ENCODE measurements at places on chromosomes 7 and 10.
A peak's percentile ranks its signal among the peaks of the same experiment; 100 is the strongest.

DNA sequence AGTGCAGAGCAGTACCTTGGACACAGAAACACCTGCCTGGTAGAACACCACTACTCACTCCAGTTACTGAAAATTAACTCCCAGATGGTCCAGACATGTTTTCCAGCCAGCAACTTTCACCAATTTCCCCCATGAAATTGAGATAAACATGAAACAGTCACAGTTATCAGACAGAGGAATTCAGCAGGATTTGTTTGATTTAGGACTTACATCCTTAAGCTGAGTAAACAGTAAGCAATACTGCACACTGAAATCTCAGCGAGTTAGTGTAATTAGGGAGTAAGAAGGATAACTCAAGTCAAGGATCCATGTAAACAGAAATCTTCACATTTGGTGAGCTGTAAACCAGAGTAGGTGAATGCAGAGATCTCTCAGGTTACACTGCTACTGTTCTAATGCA lies 353.5 kb downstream of the ELMO1 start:
- DNase-seq = no peak

- DNase-seq = no peak
These were observed 6.4 kb upstream of the SOSTDC1 start for GRCh38 chr7:16471933-16472332.

DNA sequence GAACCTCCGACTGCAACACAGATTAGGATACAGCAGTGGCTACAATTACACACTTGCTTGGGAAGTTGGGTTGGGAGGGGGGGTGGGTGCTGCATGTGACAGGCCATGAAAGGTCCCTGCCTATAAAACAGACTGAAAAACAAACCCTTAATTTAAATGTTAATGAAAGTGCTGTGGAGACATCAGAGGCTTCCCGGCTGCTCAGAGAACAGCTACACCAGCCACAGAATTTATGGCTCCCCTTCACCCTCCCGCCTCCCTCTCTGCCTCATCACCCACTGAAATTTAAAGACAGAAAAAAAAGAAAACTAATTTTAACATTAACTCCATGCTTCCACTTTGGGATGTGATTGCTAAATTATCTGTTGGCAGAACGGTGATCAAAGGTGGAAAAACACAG lies 34.7 kb downstream of the FBXW4 start:
- DNase-seq = no peak

DNA sequence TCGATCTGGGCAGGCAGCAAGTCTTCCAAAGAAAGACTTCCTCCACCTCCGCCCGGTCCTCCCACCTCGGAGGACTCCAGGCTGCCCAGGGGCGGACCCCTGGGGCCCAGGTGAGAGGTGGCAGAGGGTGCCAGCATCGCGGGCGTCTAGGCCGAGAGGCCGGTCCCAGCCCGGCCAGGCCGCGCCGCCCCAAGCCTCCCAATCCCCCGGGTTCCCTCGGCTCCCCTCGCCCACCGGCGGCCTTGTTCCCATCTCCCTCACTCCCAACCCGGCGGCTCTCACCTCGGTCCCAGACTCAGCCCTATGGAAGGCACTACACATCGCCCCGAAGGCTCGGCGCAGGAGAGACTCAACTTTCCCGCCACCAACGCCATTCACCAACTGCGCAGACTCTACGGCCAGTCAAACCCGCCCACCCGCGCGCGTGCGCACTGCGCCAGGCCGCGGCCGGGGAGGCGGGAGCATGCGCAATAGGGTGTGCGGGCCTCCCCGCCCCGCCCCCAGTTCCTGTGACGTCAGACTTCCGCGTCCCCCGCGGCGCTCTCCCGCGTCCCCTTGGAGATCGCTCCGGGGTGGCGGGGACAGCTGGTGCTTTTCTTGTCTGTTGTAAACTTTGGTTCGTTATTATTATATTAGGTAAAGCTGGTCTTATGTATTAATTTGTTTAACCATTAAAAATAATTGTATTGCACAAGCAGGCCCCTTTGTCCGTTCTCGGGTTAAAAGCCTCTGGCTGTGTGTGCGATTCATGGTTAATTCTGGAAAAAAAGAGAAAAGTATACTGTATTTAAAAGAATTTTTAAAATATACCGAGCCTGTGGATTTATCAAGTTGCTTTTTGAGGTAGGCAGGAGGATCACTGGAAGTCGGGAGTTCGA lies at the start of gene XRCC2:
XRCC2 (minus strand) TSS at position 383 of the 878 bp plus-strand sequence; CDS start at position 321, 62 bp downstream.
- DNase-seq = peak; percentile 100

- DNase-seq = no peak
These were observed 293.8 kb upstream of the SHH start for GRCh38 chr7:156106107-156106426.

DNA sequence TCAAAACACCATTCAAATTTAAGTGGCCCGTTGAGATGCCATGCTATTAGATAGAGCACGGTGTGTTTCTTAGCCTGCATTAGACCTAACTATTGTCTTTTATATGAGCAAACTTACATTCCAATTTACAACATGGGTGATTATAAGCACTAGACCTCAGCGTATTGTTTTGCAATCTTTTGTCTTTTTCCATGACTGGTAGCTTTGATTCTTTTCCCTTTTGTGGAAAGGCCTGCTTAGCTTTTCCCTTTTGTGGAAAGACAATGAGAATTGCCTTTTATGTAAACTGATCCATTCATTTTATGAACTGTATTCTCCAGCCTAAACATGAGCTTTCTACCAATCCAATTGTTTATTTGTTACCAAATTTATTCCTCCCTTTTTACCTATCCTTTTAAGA lies 823.1 kb downstream of the CCSER2 start:
- no peak for DNase-seq

GRCh38 chr10:120838941-120839340 lies 12.2 kb upstream of the WDR11 start:
- no peak for DNase-seq

DNA sequence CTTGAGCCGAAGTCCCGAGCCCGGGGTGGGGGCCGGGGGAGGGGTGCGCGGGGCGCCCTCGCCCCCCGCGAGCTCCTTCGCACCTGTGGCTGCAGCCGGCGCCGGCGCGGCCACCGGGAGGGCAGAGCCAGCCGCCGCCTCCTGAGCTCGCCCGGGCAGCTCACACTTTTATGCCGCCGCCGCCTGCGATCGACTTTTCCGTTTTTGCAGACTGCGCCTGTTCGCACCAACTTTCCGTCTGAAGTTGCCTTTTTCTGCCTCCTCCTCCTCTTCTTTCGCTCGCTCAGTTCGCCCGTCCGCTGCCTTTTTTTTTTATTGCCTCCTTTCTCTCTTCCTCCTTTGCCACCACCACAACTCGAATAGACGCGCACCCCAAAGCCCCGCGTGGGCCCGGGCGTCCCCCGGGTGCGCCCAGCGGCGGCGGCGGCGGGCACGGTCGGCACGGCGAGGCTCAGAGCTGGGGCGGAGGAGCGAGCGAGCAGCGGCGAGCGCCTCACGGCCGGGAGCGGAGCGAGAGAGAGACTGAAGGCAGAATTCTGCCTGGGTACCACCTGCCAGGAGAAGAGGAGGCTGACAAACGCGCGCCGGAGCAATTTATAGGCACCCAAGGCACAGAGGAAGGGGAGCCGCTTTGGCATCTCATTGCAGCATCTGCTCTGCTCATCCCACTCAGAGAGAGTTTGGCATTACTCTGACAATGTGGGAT lies at the start of gene C1QL3:
C1QL3 (minus strand) TSS at position 569 of the 706 bp plus-strand sequence. CDS start 814 bp downstream, outside the sequence.
- no peak for DNase-seq

- DNase-seq = no peak
These were observed 13.4 kb downstream of the SSC4D start for GRCh38 chr7:76395965-76396726.

- no peak for DNase-seq
These were observed 43.2 kb downstream of the PCLO start for GRCh38 chr7:83119494-83119893.

DNA sequence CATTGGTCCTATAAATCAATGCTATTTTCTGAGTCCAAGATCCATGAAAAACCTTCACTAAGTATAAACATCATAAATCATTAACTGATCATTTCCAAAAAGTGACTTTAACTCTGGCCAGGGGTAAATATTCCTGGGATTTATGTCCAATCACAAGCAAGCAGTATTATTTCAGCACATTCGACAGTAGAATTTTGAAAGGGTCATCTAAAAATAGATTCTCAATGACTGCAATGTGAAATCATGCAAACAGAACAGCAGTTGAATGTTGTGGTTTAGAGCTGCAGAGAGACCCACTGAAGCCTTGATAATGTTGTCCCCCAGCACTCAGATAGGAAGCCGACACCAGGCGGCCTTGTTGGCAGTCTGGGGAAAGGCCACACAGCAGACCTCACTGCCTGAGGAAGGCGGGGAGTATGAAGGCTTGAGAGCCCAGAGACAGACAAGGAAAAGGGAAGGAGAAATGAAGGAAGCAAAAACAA lies 38.1 kb downstream of the FAM107B start:
- no peak for DNase-seq

DNA sequence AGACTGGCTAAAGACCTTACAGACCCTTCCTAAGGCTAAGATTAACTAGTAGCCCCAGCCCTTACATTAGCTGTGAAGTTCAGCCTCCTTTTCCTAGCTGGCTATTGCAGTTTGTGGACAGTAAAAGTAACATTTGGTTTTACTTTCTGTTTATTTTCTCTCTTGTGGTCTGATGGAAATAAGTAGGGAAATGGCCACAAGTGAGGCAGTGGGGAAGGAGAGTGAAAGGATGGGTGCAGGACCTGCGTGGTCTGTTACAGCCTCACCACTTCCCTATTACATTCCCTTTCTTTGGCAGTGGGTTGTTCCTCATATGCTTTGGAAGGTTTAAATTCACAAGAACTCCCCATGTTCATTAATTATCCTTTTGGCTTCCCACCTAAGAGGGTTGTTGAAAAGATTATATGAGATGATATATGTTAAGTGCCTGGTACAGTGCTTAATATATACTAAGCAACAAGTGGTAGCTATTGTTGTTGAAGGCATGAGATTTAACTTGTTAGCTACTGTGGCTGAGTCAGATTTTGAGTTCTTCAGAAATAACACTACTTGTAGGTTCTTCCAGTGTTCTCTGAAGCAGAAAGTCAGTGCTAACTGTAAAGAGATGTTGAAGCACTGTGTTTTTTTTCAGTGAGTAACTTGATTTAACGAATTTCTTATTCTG lies 181.7 kb downstream of the ST7 start:
- DNase-seq = no peak

Data from HEK293T (cell line).